ENCODE measurements at places on chromosomes 7 and 10. TPM values are rescaled to one million over a fixed set of nuclear protein-coding genes. Genes with fewer than 3 reads are reported as not detected.

CPA2 gene
- total RNA-seq, result not detected

PARD3 gene
- total RNA-seq, result 73.1 TPM

TET1 gene
- total RNA-seq, result 1.8 TPM

UCN3 gene
- not detected for total RNA-seq

FAM24B gene
- total RNA-seq, result 0.97 TPM

SFXN3 gene
- 4.4 TPM for total RNA-seq

PAPOLB gene
- total RNA-seq, result not detected

FZD8 gene
- 5.7 TPM for total RNA-seq

SFTPD gene
- not detected for total RNA-seq

- no peak for DNase-seq
Measured at GRCh38 chr10:94150541-94151184, 156.9 kb downstream of the PLCE1 start.

DNA sequence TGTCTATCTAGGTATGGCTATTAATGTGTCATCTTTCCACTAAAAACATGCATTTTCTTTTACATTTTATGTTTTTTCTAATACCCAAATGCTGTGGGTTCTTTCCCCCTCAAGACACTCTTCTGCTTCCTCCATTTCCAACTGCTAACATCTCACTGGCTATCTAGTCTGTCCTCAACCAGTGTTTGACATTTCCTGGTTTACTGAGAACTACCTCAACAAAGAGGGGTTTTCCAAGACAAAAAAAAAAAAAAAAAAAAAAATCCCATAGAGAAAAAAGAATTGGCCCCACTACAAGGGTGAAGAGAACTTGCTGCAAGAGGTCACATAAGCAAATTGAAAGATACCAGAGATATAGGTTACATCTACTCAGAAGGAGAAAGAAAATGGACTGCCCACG lies 359.7 kb downstream of the CRPPA start:
- no peak for DNase-seq

DNA sequence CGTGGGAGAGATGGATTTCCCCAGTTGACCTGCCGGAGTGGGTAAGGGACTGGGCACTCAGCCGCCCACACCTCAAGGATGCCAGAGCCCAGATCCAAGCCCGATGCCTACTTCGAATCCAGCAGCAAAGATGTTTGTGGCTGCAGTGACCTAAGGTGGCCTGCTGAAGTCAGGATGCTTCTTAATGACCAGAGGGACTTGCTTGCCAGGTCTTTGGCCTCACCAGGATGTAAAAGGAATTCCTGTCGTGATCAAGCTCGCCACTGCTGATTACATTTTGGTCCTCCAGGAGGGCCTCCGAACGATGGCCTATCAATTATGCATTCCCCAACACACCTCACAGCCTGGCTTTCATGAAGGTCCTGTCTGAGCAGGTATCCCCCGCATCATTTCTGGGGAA lies 349.5 kb upstream of the ZMIZ1 start:
- DNase-seq, result no peak

- no peak for DNase-seq
Measured at GRCh38 chr7:7707246-7707645, 11.2 kb downstream of the RPA3 start.

GRCh38 chr7:159096736-159097581 lies 47.7 kb downstream of the VIPR2 start:
- DNase-seq, result peak; percentile 65

- DNase-seq, result no peak
Measured at GRCh38 chr10:84175436-84175835, 1.8 kb downstream of the GPR15LG start.

DNA sequence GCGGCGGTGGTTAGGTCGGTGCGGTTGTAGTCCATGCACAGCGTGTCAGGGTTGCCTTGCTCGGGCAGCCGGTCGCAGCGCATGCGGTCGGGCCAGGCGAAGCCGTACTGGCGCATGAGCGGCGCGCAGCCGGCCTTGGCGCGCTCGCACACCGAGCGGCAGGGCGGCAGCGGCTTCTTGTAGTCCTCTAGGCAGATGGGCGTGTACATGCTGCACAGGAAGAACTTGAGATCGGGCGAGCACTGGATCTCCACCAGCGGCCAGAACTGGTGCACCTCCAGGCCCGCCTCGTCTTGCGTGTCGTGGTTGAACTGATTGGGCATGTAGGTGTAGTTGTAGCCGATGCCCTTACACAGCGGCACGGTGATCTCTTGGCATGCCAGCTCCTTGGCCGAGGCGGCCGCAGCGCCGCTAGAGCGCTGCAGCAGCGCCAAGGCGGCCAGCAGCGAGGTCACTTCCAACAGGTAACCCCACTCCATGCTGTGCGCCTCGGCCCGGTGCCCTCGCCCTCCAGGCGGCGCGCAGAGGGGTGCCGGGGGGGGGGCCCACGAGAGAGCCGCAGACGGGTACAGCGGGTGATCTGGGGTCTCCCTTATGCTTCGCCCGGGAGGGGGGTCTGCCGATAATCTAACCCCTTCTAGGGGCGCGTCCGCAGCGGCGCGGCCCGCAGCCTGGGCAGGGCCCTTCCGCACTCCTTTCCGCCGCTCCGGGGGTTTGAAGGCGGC lies 983 bp downstream of the FZD8 start:
- peak; percentile 68 for DNase-seq

GRCh38 chr7:127979728-127980126 lies 51.5 kb downstream of the LRRC4 start:
- no peak for DNase-seq

DNA sequence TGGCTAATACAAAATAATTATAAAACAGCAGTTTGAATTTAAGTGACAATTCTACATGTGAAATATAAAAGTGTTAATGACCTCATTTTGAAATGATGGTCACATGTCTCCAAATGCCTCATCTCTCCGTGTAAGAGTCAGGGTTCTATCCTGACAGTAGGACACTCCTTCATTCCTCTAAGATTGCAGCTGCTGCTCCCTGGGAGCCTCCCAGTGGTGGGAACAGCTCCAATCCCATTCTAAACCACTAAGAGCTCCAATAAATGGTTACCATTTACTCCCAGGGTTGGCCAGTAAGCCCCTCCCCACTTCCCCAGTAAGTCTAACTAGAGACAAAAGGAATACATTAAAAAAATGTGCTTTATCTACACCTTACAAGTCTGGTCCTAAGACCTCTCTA lies 344.6 kb upstream of the AOAH start:
- DNase-seq, result no peak

- DNase-seq, result peak; percentile 49
Measured at GRCh38 chr7:101862280-101863220, 45.1 kb downstream of the CUX1 start.

- DNase-seq, result peak; percentile 23
Measured at GRCh38 chr7:48962821-48963505, 38.6 kb downstream of the CDC14C start.

GRCh38 chr10:28331066-28331465 lies 28.2 kb upstream of the MPP7 start:
- no peak for DNase-seq

DNA sequence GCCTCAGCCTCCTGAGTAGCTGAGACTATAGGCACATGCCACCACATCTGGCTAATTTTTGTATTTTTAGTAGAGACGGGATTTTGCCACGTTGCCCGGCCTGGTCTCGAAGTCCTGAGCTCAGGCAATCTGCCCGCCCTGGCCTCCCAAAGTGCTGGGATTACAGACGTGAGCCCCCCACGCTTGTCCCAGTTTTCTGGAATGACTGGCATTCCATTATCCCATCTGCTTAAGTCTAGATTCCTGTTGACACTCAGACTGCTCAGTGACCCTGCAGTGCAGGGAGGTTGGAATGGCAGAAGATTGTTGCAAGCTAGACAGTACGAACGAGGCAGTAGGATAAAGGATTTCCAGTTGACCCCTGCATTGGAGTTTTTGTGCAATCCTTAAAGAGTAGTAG lies 135.1 kb upstream of the NPS start:
- DNase-seq, result no peak

DNA sequence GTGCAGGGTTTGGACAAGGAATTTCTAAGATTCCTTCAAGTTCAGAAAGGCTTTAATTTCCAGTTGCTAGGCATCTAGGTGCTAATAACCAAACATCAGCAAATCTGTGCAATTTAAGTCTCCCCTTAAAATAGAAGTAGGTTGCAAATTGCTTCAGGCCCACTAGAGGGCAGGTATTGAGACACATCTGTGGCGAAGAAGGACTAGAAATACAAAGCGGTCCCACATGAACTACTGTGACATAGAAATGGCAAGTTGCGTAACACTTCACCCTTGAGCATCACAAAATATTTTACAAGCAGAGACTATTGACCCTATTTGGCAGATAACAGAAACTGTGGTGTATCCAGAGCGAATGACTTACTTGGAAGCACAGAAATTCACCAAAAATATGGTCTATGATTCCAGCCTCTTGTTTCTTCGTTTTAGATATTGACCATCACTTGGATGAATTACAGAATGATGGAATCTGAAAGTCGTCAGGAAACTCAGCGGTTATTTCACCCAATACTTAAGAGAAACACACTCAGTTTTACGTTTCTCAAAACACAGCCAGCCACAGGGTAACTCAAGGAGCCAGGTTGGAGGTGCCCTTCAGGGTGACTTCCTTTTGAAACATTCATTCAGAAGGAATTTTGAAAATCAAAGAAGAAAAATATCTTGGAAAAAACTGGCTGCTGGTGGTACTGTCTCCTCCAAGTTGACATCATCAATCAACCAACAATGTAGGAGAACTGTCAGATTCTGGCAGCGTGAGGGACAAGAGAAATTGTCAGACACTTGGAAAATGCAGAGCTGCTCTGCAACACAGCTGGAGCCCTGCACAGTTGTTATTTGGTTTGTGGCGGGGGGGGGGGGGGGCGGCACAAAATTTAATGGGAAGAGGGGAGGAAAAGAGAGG lies 256.3 kb upstream of the MINDY3 start:
- no peak for DNase-seq

GRCh38 chr7:65955718-65956117 lies 26.3 kb downstream of the GUSB start:
- no peak for DNase-seq

- DNase-seq, result no peak
Measured at GRCh38 chr7:44393238-44394111, 68.1 kb upstream of the CAMK2B start.
